ENCODE measurements at places on chromosomes 13 and 19.

DNA sequence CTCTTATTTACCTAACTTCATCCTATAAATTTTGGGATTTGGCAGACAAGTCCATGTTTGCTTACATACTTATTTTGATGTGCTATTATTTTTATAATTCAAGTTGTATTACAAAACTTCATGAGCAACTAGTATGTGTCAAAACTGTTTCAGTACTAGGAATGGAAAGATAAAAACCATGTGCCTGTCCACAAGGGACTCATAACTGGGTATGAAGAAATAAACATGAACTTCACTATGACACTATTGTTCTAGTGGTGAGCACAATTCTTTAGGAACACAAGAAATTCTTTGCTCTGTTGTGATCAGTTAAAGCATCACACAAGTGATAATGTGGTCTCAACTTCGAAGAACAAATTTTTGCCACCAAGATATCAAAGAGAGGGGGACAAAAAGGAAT is 97.5 kb upstream of the FBXL3 start:
- DNase-seq, result peak; percentile 5

DNA sequence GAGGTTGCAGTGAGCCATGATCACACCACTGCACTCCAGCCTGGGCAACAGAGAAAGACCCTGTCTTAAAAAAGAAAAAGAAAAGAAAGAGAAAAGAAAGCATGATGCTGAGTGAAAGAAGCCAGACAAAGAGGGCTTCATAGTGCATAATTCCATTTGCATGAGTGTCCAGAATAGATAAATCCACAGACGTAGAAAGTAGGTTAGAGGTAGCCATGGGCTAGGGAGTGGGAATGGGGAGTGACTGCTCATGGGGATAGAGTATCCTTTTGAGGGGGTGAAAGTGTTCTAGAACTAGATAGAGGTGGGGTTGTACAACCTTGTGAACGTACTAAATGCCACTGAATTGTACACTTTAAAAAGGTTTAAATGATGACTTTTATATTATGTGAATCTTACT is 7.6 kb upstream of the OR1I1 start:
- no peak for DNase-seq

- DNase-seq, result no peak
Observed at GRCh38 chr13:107865318-107865575, 350.1 kb downstream of the LIG4 start.

GRCh38 chr13:111874981-111875380 is 192.0 kb upstream of the SOX1 start:
- no peak for DNase-seq

GRCh38 chr13:89181041-89181440 is 1509.9 kb downstream of the SLITRK5 start:
- no peak for DNase-seq

DNA sequence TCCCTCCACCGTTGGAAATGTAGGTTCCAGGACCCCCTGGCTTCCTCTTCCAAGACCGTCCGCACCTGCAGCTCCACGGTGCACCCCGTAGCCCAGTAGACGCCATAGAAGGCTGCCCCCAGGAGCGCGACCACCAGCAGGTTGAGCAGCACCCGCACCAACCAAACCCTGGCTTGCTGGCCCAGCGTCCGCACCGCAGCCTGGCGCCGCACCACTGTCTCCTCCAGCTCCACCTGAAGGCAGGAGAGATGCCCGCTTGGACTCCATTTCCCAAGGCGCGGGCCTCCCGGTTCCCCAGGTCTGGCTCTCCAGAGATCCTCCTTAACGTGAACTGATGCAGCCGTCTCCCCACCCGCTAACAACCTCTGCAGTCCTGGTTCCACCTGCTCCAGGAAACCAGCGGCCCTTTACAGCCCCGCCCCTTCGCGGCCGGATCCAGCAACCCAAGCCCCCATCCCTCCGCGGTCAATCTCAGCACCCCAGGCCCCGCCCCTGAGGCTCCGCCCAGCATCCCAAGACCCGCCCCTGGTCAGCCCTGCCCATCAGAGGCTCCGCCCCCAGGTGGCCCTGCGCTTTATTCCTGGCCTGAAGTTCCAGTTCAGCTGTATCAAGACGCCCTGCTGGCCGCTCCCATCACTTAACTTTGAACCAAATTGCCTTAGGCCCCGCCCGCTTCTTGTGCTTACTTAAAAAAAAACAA is 5.0 kb upstream of the LENG1 start:
- peak; percentile 22 for DNase-seq

DNA sequence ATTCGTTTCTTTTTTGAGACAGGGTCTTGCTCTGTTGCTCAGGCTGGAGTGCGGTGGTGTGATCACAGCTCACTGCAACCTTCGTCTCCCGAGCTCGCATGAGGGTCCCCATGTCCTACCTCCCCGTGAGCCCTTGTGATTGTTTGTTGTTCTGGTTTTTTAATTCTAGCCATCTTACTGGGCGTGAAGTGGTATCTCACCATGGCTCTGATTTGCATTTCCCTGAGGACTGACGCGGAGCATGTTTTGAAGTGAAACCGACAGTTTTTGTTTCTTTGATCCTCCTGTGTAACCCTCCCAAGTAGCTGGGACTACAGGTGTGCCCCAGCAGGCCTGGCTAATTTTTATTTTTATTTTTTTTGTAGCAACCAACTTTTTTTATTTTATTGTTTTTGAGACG is 21.7 kb downstream of the GNG7 start:
- no peak for DNase-seq

DNA sequence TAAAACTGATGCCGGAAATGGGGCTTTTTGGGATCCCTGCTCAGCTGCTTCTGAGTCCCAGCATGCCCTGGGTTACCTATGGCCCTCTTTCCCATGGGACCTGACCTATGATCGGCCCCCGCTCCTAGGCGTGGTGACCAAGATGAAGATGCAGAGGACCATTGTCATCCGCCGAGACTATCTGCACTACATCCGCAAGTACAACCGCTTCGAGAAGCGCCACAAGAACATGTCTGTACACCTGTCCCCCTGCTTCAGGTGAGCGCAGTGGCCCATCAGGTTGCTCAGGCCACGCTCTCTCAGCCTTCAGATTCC is 1.5 kb downstream of the RPS11 start:
- no peak for DNase-seq

- no peak for DNase-seq
Observed at GRCh38 chr13:33728271-33729037, 89.5 kb upstream of the RFC3 start.

DNA sequence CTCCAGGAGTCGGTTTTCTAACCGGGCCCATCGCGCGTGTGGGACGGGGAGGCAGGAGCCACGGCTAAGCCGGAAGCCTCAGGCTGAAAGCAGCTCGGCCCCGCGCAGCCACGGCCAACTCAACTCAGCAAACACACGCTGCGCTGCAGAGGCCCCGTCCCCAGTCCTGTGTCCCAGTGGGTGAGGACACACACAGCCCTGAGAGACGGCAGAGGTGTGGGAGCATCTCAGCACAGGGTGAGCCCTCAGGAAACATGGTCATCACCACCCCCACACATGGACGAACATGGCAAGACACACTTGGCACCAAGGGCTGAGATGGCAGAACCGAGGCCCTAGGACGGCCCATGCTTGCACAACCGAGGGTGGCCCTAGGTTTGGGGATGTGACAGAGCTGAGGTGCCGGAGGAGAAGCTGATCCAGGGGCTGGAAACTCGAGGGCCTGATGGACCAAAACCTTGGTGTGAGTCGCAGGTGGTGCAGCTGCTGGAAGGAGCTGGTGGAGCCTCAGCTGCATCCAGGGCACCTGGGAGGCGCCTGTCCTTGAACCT is 29.0 kb upstream of the C13orf46 start:
- DNase-seq, result no peak

DNA sequence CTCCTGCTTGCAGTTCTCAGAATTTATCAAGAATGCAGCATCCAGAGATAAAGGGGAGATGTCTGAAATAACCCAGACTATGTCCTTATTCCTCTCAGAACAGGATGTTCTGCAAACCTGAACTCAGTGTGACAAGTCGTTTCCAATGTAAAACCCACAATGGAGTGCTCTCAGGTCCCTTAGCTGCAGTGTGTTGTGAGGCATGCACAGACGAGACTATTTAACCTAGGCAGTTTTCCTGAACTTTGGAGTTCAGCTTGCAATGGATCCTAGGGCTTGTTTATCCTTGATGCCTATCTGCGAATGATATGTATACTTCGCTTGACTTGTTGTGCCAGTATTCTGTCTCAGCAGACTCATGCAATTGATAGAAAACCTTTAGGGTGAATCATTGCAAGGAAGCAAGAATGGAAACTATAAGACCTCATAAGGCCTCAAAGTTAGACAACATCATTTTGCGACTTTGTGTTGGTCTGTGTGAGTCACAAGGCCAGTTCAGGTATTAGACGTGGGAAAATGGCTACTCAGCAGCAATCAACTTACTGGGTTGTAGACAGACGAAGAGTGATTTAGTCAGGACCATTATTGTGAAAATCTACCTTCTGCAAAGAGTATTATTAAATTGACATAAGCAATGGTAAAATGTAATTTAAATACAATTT is 2439.9 kb upstream of the PCDH20 start:
- no peak for DNase-seq

DNA sequence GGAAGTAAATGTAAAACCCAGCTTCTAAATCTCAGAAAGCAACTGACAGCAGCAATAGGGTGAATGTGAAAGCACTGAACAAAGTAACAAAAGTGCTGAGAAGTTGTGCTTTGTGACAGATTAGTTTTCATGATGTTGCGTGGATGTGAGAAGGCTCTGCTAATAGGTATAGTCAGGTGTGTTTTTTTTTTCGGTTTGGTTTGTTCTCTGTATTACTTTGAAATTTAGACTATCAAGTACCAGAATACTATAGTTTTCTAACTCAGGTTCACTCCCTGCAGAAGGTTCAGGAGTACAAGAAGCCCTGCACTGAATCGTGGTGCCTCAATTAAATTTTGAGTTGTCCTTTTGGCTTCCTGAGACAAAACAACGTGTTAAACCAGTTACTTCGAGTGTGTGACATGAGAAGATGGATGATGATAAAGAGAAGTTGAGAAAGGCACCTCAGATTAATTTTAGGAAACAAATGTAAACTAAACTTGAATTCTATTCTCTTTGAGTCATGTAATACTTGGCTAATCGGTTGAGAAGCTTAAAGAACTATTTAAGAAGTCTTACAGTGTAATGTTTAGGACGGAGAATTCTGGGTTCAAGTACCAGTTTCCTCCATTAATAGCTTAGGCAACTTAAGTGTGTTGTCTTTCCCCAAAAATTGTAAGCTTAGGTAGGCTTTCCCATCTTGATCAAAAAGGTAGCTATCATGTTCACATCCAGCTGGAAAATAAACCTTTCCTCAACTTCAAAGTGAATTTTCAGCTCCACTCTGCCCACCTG is 10.3 kb downstream of the MIR17HG start:
- DNase-seq, result no peak

DNA sequence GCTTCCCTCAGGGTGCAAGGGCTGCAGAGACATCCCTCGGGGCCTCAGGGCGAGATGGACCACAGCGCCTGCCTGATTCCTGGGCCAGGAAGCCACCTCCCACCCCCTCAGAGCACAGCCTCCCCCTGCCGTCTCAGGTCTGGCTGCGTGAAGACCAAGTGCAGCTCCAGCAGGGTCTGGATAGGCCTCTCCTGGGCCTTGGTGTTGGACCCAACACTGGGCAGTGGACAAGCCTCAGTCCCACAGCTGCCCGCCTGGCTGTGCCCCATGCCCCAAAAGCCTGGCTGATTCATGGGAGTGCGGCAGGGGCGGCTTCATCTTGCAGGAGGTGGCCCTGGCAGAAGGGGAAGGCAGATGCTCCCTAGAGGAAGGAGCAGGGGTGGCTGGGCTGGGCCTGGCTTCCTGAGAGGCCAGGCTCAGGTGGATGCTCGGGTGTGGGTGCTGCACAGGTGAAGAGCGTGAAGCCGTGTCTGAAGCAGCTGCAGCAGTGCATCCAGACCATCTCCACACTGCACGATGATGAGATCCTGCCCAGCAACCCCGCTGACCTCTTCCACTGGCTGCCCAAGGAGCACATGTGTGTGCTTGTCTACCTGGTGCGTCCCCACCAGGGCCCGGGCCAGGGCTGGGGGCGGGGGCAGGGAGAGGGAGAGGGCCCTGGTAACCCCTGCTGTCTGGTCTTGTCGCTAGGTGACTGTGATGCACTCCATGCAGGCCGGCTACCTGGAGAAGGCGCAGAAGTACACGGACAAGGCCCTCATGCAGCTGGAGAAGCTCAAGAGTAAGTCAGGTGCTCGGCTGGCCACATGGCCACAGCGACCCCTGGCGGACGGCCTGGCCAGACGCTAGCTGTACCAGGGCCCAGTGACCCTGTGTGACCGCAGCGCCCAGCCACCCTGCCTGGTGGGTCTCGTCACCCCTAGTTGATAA is 21.7 kb downstream of the MAU2 start:
- DNase-seq, result peak; percentile 45

DNA sequence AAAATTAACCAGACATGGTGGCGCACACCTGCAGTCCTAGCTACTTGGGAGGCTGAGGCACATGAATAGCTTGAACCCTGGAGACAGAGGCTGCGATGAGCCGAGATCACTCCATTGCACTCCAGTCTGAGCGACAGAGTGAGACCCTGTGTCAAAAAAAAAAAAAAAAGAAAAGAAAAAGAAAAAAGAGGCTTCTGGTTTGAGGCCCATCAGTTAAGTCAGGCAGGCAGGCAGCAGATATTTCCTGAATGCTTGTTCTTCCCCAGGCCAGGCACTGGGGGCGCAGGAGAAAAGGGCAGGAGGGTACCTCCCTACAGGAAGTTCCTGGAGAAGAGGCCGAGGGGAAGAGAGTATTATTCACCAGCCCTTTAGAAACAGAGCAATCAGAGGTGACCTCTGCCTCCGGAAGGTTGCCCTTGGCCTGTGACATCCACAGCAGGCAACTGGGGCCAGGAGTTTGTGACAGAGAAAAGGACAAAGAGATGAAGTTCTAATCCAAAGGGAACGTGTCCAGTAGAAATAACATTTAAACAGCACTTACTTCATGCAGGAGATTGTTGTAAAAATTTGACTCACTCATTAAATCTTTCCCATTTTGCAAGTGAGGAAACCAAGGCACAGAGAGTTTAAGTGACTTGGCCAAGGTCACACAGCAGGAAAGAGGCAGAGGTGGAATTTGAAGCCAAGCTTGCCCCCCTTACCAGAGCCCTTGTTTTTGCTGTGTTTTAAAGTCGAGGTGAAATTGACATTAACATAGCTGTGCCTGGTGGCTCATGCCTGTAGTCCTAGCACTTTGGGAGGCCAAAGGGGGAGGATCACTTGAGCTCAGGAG is 4.3 kb upstream of the RLN3 start:
- DNase-seq, result peak; percentile 32

- DNase-seq, result no peak
Observed at GRCh38 chr19:14450168-14450874, 17.2 kb downstream of the PKN1 start.

DNA sequence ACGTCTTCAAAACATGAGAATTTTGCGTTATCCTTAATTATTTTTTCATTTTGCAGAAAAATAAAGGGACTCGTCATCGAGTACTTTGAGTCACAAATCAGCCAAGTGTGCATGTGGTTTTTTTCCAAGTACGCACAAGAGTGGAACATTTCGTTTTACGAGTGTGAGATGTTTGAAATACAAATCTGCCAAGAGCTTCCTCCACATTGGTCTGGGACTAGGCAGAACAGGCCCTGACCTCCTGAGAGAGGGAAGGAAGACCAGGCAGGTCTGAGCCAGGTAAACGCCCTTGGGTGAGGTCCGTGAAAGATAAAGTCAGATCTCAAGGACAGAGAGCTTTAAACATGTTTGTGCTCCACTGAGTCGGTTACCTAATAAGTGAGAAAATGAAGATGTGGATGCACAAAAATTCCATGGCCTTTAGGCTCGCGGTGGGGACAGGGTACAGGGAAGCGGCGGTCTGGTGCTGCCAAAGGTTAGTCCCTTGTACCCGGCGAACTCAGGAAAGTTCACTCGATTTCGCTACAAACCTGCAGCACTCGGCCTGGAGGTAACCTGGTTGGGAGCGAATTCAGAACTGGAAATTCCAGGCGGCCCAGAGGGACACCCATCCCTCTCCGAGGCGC is 473 bp upstream of the ITM2B start:
- no peak for DNase-seq
